ENCODE measurements at places on chromosomes 3 and 15.

DNA sequence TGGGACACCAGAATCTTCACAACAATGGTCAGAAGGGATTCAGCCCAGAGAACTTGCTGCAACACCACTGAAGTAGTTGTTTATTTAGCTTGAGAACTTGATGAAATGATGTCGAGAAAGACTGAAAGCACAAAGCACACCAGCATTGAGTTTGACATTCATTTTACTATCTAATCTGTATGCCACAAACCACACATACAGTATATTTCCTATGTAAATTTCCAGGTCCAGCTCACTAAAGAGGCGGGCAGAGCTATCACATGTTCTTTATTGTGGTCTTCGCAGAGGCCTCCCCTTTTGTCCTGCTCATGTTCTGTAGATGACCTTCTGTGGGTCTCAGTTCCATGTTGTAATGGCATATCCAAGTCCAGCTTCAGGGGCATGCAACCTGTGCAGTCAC is 10.4 kb upstream of the FMN1 start:
- DNase-seq: no peak

- no peak for DNase-seq
Measured at GRCh38 chr3:100123112-100123511, 8.8 kb upstream of the FILIP1L start.

GRCh38 chr3:105157766-105158085 is 209.0 kb upstream of the ALCAM start:
- no peak for DNase-seq

DNA sequence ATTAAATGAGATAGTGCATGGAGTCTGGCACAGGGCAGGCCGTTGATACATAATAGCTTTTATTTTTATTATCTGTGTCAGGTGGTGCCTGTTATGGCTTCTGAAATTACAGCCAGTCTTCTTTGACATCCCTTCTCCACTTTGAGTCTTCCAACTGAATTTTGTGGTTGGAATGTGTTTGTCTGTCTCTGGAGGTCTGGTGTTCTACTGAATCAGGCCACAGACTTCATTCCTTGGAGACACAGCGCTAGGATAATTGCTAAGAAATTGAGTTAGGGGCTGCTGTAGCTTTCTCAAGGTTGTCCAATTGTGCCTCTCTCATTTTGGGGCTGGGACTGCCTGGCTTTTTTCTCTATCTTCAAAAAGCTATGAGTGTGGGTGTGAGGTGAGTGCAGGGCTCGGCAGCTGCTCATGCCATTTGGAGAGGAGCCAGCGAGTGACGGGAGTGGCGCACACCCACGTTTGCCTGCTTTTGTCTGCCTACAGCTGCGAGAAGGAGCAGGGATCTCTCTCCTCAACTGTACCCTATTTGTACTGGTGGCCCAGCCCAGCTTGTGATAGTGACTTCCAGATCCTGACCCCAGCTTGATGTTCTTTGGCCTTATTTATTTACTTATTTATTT is 49.8 kb upstream of the SYN2 start:
- no peak for DNase-seq

GRCh38 chr3:38140326-38141172 is 2.1 kb downstream of the MYD88 start:
- no peak for DNase-seq

DNA sequence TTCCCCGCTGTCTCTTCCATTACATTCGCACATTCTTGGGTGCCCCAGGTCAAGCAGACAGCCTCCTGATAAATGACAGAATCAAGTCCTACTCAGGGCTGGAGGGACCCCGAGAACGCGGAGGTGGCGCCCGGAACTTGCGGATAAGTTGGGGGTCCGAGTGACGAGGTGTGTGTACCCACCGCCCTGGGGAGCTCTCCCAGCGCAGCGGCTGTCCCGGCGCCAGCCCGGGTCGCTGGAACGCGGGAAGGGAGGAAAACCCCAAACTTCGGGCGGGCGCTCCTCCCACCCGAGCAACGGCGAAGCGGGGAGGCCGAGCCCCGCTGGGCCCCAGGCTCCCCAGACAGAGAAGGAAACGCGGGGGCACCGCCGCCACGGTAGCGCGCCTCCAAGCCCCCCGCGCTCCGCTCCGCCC is 550 bp downstream of the CLN6 start:
- DNase-seq: no peak

DNA sequence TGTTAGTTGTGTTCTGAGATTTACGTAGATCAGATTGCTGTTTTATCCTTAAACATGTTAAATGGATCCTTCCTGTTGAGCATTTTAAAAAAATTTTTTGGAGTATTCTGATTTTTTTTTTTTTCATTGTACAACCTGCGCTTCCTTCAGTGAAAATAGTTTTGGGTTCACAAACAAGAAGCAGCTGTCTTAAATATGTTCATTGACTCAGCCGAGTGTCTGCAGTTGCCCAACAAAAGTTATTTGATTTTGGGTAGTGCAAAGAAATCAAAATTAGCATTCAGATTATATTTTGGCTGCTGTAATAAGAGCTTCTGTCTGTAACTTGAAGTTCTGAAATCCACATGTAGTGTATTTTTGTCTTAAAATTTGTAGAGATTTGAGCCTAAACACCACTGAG is 148.2 kb downstream of the BBX start:
- no peak for DNase-seq

DNA sequence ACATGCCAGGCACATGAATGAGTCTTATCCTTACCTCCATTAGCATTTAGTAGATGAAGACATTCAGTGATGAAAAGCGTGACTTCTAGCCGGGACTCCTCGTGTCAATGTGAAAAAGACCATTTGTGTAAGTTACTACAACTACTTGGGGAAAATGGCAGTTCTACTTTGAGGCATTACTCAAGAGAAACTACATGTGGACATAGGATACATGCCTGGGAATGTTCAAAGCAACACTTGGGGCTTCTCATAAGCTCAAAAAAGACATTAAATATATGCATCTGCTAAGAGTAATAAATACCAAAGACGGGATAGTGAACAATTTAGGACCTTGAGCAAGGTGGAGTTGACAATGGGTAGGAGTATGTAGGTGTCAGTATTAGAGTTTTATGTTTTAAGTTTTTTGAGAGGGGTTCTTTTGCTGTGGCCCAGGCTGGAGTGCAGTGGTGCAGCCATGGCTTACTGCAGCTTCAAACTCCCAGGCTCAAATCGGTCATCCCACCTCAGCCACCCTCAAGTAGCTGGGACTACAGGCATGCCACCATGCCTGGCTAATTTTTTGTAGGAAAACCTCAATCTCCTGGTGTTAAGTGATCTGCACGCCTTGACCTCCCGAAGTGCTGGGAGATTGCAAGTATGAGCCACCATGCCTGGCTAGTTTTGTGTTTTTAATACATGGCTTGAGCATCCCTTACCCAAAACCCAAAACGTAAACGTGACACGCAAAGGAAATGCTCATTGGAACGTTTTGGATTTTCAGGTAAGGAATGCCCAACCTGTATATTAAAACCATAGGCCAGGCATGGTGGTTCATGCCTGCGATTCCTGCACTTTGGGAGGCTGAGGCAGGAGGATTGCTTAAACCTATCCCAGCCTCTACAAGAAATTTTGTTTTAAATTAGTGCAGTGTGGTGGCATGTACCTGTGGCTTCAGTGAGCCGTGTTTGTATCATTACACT is 3.9 kb downstream of the RPLP1 start:
- no peak for DNase-seq

DNA sequence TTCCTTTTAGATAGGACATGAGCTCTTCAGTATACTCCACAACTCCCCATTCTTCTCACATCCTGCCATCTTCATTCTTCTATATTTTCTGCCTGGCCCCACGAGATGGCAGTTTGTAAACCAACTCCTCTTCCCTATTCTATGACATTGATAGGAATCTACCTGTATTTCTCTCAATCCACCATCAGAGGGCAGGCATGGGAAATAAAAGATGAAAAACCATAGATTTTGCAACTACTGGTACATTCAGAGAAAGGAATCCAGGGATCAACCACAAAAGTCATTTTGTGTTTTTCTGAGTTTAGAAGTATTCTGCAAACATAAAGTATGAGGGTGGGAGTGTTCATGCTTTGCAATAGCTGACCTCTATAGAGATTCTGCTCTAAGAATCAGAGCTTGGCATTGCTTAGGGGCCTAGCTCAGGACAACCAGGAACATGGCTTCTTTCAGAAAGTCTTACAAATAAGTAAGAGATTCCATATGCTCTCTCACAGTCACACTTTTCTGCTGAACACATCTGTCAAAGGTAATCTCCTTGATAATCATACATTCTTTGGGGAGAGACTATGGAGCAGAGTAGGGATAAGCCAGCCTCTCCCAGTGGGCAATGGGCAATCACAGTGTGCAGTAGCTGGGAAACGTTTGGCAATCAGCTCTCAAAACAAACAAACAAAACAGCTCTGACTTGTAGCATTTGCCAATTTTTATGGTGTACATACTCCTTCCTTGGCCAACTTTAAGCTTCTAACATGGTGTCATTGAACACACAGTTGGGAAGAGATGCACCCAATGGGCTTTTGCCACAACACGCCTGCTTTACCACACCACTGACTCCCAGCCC is 43.1 kb upstream of the SLC25A36 start:
- no peak for DNase-seq

Data from activated naive CD4-positive, alpha-beta T cell treated with Interleukin-2 at 50 U/mL for 16 hours (primary cell).